NCI-H2081 (cell line): ENCODE measurements at places on chromosomes 16 and 17.

GRCh38 chr16:4372578-4373355, 1.1 kb downstream of the VASN start:
- peak; percentile 47 for DNase-seq

DNA sequence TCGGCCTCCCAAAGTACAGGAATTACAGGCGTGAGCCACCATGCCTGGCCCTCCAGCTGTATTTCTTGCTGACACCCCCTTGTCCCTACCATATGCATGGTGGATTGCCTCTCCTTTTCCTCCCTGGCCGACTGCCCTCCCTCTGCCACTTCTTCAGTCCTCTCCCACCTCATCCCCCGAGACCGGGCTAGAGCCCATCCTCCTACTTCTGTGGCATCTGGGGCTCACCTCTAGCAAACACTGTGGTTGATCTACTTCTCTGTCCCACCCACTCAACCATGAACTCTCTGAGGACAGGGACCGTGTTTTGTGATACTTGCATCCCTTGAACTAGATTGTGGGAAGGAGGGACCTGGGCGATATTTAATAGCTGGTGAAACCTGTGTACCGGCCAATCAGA, 7.5 kb upstream of the AXIN2 start:
- DNase-seq: no peak

DNA sequence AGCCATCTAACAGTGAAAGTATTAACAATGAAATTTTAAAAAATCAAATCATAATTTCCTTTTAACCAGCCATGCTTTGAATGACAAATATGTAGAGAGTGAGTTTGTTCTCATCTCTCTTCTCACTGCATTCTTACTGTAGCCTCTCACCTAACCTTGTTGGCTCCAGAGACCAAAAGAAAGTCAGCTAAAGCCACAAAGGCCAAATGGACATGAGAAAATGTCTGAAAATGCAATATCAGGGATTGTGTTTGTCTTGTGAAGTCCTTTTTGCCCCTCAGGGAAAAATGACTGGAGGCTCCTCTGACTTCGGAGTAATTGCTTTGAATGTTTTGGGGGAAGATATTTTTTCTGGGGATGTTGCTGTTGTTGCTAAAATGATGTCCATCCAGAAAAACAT, 166.3 kb downstream of the SLC39A11 start:
- DNase-seq: no peak

- no peak for DNase-seq
Observed at GRCh38 chr16:57590654-57591085, 37.8 kb upstream of the ADGRG1 start.

DNA sequence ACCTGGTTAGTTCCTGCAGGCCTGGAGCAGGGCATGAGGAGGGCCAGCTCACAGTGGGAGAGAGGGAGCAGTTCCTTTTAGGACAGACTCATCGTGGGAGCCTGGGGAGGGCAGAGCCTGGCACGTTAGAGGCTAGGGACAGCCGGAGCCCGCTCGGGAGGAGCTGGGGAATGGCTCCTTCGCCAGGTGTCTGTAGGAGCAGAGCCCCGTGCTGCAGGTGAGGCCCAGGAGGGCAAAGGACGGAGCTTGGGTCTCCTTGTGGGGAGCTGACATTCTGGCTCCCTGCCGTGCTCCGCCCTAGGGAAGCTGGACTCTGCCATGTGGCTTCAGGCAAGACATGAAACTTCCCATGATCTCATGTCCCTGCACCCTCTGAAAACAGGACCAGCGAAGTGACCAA, 18.7 kb upstream of the MTSS2 start:
- DNase-seq: no peak

DNA sequence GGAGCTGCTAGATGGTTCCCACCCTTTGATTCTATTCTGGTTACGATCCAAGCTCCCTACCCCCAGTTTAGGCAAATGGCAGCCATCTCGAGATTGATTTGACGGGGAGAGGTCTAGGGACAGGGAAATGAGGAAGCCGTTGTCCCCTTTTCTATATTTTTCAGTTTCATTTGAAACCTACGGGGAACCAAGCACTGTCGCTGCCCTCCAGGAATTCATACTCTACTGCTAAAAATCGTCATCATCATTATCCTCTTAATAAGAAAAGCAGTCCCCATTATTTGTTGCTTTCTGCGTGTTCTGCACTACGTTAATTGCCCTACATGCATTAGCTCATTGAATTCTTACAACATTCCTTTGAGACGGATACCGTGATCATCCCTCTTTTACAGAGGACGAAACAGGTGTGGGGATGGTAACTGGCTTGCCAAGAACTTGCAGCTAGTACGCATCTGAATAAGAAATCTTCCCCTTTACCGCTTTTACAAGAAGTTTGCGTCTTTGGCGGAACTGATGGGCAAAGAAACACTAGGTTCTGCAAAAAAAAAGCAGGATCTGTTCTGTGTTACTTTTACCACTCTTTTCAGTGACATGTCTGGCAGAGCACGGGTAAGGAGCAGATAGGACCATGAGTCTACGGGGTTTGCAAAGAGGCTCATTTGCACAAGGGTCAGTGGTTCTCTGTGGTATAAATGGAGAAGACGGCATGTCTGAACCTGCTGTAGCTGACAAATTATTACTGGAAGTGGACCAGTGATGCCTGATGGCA, 1.1 kb downstream of the CCP110 start:
- DNase-seq: no peak
